ENCODE measurements at places on chromosomes 12 and 14. TPM values are rescaled to one million over a fixed set of nuclear protein-coding genes. Genes with fewer than 3 reads are reported as not detected.
A peak's percentile ranks its signal among the peaks of the same experiment; 100 is the strongest.

Gene KLHDC2
- 43.6 TPM for polyA plus RNA-seq

DNA sequence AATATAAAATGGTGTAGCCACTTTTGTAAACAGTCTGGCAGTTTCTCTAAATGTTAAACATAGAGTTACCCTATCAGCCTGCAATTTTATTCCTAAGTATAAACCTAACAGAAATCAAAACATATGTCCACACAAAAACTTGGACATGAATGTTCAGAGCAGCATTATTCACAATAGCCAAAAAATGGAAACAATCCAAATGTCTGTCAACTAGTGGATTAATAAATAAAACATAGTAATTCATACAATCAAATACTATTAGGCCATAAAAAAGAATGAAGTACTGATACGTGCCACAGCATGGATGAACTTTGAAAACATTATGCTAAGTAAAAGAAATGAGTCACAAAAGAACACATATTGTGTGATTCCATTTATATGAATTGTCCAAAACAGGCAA, 196.5 kb downstream of the NUAK1 start:
- no peaks in the 10 kb centered on the region for H3K36me3 ChIP-seq
- no peak overlapping the region for H3K4me3 ChIP-seq
- H3K4me1 ChIP-seq = no peaks in the 10 kb centered on the region
- H3K27ac ChIP-seq = no peak overlapping the region

- H3K4me3 ChIP-seq = no peak overlapping the region
- peaks cover 6% of the 10 kb centered on the region for H3K4me1 ChIP-seq
- no peak overlapping the region for H3K27ac ChIP-seq
- H3K36me3 ChIP-seq = no peaks in the 10 kb centered on the region
Observed at GRCh38 chr14:104428333-104428851, 151.2 kb upstream of the C14orf180 start.

Gene KLHL33
- polyA plus RNA-seq = not detected

DNA sequence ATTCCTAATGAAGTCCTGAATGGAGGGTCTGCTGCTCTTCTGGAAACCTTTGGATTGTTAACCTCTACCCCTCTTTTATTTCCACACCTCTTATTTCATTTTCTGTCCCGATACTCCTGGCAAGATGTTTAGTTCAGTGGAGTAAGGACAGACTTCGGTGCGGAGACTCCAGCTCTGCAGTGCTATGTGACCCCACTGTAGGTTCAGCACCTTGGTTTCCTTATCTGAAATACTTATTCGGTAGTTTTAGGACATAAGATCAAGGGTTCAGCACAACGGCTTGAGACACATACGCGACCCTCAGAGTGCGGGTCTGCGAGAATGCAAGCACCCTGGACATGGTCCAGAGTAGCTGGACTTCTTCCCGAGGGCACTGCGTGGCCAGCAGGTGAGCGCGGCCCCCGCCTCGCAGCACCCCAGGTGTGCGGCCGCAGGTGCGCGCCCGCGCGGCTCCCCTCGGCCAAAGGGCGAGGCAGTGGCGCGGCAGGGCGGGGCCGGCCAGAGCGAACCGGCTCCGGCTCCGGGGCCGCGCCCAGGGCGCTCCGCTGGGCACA, 465 bp upstream of the FGD4 start:
- H3K4me3 ChIP-seq = peak overlapping the region; percentile 80
- no peak for DNase-seq
- peak overlapping the region; percentile 93 for H3K27ac ChIP-seq
- H3K4me1 ChIP-seq = peaks cover 36% of the 10 kb centered on the region

DNA sequence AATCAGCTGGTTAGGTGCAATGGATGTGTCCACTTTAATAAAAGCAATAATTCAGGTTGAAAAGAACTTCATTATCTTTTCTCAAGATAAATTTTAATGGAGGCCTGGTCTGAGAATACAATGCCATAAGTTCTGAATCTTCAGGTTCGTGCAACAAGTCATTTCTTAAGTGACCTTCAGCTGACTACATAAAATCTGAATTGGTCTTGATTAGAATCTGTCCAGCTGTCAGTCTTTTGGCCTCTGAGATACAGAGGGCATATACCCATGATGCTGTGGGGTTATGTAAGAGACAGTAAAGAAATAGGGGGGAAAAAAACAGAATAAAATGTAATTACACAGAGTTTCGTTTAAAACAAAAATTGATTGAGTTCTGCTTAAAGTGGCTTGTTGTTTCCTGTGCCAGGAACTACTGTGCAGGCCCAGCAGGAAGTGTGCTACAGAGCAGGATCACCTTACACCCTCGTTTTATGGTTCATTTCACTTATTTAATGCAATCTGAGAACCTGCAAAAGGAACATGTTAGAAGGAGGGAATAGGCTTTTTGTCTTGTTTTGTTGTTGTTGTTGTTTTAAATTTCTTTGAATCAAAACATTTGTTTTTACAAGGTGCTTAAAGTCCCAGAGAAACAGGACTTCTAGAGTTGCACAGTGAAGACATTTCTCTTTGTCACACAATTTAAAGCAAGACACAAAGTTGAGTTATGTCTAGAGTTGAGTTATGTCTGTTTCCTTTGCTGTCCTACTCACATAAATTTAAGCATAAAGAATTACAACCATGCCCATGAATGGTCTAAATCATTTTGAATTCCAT, 64.2 kb downstream of the LGR5 start:
- no peaks in the 10 kb centered on the region for H3K4me1 ChIP-seq
- no peaks in the 10 kb centered on the region for H3K27me3 ChIP-seq
- no peaks in the 10 kb centered on the region for H3K36me3 ChIP-seq
- H3K4me3 ChIP-seq = no peak overlapping the region
